ENCODE measurements at places on chromosomes 7 and 10.

DNA sequence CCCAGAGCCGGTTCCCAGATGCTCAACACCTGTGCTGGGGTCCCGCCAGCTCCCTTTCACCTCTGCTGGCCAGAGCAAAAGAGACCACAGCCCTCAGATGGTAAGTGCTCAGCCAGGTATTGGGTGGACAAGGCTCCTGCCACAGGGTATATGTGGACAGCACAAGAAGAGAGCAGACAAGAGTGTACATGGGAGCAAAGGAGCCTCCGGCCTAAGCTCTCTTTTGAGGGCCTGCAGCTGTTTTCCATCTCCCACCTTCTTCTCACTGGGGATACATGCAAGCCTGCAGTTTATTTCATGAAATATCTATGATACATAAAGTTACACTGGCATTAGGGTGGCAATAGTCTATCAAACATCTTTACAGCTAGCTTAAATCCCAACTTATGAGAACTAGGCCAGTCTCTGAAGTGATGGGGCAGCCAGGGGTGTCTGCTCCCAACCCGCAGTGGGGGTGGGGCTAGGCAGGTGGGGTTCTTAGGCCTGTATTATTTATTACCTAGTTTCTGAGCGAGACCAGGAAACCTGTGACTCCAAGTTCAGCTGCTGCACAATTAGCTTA is 50.4 kb upstream of the DDC start:
- no peak for DNase-seq

DNA sequence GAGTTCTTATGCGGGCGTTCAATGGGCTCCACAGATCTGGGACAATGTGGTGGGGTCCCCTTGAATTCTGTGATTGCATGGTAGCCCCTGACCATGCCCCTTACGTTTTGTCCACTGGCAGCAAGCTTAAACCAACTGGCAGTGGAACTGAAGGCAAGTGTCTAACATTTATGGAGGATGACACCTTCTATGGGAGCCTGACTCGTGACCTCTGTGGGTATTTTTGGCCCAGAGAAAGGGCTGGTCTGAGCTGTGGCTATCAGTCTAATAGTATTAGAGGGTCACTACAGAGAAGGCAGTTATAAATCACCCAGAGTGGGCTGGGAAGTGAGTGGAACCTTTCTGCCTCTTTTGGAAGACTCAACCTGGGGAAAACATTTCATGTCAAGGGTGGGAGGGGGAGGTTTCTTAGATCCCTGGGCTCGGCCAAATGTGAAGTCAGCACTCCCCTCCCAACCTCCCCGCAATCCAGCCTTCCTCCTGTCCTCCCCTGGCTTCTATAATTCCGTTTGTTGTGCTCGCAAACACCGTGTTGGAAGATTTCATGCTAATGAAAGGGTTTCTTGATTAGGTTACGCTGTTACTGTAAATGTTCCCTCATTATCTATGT is 322.7 kb downstream of the RPS24 start:
- no peak for DNase-seq

DNA sequence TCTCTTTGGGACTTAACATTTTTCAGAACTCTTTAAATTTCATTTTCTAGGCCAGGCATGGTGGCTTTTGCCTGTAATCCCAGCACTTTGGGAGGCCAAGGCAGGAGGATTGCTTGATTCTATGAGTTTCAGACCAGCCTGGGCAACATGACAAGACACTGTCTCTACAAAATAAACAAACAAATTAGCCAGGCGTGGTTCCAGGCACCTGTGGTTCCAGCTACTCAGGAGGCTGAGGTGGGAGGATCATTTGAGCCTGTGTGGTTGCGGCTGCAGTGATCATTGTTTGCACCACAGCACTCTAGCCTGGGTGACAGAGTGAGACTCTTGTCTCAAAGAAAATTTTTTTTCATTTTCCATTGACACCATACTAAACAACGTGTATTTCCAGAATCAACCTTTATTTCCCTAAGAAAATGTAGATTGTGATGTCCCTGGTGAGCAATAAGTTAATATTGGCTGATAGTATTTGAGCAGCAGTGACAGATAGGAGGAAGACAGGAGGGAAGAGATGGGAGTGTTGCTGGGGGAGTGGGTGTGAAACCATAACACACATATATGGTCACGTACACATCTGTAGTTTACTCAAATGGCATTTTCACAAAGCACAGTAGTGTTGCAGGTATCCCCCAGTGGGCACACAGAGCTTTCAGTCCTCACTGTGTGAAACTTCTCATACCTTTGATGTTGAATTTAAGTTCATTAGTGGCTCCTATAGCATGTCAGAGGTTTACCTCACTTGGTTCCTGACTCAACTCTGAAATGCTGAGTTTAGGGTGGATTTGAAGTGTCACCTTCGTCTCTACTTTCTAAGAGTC is 205.6 kb downstream of the AUTS2 start:
- DNase-seq, result no peak

DNA sequence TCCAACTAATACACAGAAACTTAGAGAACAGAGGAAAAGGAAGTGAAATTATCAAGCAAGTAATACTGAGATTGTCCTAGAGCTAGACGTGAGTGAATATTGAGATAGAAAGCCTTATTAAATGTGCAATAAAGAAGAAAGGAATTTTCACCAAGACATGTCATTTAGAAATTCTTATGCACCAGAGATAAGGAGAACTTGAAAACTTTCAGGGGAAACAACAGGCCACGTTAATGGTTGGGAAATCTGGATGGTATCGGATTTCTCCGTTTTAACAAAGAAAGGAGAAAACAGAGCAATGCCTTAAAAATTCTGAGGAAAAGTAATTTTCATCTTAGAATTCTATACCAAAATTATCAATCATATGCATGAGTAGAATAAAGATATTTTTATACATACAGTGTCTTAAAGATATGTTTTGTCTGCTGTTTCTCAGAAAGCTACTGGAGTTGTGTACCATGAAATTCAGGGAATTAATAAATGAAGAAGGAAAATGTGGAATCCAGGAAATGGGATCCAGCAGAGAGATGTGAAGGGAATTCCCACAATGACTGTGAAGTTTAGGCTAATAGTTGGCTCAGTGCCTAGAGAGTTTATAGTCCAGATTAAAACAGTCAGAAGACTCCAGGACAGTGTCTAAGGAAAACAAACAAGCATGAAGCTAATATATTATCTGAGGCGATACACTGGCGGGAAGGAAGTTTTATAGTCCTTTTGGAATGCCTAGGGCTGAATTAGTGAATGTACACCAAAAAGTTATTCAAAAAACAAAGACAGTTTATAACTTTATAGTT is 159.5 kb downstream of the PPP1R9A start:
- peak; percentile 73 for DNase-seq

DNA sequence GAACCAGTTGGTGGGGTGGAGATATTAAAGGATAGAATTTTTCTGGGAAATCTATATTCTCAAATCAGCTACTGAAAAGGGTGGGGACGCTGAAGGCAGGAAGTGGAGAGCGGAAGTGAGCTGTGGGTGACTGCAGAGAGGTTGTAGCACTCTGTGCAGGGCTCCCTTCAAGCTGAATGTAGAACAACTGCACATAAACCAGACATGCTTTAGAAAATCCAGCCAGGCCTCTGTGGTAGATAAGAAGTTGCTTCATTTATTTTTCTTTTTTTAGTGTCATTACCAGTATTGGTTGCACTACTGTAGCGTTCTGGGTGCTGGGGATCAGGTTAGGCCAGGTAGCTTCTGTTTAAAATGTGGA is 127.8 kb downstream of the CELF2 start:
- DNase-seq, result peak; percentile 11

DNA sequence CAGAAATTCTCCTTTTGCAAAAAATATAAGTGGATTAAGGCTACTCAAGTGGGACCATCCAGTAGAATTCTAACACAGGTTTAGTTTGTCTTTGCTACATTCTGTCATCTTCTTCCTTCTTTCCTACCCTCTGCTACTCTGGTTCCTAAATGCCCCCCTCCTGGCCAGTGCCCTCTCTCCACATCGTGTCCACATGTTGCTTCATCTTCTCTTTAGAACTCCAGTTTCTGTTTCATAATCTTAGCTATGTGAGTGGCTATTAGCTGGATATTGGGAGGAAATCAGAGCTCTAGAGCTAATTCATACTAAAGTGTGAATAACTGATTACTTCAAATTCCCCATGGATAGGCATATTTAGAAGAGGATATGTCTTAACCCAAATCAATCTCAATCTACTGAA is 528.5 kb downstream of the LRMDA start:
- no peak for DNase-seq

DNA sequence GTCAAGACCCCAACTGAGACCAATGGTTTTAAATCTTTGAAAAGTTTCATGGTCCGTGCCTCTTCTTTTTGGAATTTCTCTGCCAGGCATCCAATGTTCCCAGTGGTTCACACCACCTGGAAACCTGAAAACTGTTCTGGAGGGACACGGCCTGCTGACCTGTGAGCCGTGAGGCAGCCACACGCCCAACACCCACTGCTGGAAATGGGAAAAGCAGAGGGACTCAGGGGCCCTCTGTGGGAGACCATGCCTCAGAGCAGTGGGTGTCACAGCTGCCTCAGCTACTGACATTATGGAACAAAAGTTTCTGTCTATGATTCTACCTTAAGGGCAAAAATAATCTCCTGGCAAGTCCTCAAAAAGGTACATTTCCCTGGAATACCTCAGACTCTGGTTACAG is 70.4 kb upstream of the VIPR2 start:
- DNase-seq, result no peak

GRCh38 chr7:30548845-30549244 is 44.2 kb upstream of the GGCT start:
- peak; percentile 83 for DNase-seq

DNA sequence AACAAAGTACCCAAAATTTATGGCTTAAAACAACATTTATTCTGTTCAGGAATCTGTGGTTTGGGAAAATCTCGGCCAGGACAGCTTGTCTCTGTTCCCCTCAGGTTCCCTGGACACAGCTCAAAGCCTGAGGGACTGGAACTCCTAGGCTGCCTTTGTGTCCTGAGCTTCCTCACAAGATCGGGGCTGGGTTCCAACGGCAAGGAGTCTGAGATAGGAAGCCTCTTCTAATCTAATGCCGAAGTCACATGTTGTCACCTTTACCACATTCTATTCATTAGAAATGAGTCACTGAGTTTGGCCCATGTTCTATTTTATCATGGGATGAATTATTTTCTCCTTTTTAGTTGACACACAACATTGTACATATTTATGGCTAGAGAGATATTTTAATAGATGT is 80.5 kb downstream of the ANKRD26 start:
- DNase-seq, result no peak

DNA sequence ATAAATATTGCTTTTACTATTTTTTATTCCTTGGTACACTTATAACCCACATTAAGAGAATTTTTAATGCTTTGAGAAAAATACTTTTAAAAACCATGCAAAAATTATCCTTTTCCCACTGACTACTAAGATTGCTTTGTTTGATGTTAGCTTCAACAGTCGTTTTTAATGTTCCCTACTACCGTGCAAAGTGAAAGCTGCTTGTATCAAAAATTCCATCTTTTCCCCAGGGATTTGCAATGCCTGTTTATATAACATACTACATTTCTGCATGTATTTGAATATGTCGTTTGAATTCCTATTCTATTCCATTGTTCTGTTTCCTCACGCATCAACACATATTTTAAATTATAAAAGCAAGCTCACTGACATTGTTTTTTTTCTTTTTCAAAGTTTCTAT is 54.4 kb downstream of the TFPI2 start:
- no peak for DNase-seq

DNA sequence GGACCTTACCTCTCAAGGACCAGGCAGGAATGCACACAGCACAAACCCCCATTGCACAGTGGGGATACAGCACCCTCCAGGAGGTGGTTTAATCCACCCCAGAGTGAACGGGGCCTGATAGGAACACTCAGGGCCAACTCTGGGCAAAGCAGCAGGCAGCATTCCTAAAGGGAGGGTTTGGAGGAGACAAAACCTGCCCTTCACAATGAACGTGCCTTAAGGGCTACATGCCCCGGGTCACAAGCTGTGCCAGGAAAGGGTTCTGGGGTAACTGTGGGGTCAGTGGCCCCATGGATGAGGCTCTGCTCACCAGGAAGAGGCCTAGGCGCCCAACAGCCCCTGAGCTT is 1.1 kb downstream of the GPRIN2 start:
- DNase-seq, result no peak

GRCh38 chr10:72756674-72757385 is 64.9 kb downstream of the MCU start:
- DNase-seq, result no peak

- DNase-seq, result no peak
Measured at GRCh38 chr7:2123360-2123759, 109.4 kb downstream of the MAD1L1 start.

DNA sequence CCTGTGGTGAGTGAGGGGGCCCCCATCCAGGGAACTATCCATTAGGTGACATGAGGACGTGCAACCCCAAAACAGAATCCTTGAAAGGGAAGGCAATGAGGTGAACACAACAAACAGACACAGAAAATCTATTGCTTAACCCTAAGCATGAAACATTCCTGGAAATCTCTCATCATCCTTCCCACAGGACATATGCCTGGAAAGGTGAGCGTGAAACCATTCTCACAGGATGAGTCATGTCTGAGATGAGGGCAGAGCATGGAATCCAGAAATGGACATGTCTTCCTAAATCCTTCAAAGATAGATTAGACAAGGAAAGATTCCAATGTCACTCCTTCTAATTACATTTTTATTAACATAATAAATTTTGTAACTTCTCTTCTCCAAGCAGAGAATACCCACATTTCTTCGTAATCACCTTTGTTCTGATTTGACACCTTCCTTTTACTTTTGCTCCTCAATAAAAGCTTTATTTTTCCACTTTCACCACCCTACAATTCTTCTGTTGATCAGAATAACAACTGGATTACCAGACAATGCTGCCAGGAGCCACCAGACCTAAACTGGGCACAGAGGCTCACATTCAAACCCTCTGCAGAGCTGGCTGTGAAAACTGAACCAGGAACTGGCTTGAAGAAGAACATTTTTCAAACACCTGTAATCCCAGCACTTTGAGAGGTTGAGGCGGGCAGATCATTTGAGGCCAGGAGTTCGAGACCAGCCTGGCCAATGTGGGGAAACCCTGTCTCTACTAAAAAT is 67.2 kb downstream of the COBL start:
- DNase-seq, result no peak

- no peak for DNase-seq
Measured at GRCh38 chr7:123674399-123675180, 18.9 kb downstream of the LMOD2 start.

DNA sequence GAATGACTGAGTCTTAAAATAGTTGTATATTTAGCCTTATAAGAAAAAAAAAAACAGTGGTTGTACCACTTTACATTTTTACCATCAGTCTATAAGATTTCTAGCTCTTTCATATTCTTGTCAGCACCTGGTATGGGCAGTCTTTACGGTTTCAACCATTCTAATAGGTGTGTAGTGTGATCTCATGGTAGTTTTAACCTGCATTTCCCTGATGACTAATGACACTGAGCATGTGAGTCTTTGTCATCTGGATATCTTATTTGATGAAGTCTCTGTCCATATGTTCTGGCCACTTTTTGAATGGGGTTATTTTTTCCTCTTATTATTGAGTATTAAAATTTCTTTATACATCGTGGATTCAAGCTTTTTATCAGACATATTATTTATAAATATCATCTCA is 365.3 kb upstream of the IGFBP3 start:
- no peak for DNase-seq

All from lung microvascular endothelial cell (primary cell).